ENCODE measurements at places on chromosomes 2 and 18.

GRCh38 chr2:87403893-87404175, 344.1 kb upstream of the PLGLB2 start:
- DNase-seq, result no peak

GRCh38 chr2:70458661-70459060, 95.0 kb downstream of the TGFA start:
- no peak for DNase-seq

DNA sequence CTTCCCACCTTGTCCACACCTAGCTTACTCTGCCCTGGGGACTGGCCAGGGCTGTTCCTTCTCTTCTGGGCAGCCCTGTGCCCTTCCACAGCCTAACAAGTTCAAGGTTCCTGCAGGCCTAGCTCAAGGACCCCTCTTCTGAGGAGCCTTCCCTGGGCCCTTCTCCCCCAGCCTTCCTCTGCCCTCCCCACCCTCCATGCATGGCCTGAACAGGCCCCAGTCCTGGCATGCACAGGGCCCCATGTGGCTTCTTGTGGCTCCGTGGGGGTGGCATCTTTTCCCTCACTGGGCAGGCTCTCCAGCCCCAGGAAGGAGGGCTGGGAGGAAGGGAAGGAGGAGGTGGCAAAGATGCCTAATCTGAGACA, 162.9 kb downstream of the CELF4 start:
- DNase-seq, result no peak

DNA sequence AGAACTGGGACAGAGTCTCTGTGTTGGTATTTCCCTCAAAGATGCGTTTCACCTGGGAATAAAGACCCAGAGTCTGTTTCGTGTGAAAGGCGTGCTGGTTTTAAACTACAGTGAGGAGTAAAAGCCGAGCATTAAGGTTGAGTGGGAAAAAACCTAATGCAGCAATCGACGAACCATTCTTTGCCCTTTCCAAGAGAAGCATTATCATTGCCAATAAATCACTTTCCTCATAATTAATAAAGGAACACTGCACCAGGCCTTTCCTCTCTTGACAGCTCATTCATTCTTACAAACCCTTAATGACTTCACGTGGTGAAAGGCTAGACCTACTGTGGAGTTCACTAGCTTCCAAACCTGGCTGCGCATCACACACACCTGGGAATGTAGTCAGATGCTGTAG, 896 bp upstream of the SLC8A1 start:
- no peak for DNase-seq

- no peak for DNase-seq
These were observed 16.0 kb upstream of the TTR start for GRCh38 chr18:31575515-31576257.

DNA sequence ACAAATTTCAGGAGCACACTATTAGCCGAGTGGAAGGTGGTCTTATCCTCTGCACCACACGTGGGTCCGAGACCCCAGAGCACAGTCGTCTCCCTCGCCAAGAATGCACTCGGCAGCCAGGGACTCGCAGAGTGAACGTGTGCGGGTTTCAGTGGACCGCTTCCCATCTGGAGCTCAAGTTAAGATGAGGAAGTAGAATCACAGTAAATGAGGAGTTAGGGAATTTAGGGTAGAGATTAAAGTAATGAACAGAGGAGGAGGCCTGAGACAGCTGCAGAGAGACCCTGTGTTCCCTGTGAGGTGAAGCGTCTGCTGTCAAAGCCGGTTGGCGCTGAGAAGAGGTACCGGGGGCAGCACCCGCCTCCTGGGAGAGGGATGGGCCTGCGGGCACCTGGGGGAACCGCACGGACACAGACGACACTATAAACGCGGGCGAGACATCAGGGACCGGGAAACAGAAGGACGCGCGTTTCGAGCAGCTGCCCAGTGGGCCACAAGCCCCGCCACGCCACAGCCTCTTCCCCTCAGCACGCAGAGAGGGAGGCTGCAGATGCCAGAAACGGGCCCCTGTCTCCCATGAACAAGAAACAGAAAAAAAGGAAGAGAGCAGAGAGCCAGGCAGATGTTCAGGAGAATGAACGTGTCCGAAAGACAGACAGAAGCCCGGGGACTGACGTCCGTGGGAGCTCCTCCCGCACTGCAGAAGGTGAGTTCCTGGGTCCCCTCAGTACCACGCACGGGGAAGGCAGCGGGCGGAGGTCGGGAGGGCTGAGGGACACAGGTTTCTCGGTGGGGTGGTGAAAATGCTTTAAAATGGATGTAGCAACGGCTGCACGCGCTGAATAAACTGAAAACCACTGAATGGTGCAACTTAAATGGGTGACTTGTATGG, 5.4 kb upstream of the KCNG2 start:
- DNase-seq, result no peak

- DNase-seq, result no peak
These were observed 864.6 kb upstream of the FSHR start for GRCh38 chr2:50018921-50019320.

DNA sequence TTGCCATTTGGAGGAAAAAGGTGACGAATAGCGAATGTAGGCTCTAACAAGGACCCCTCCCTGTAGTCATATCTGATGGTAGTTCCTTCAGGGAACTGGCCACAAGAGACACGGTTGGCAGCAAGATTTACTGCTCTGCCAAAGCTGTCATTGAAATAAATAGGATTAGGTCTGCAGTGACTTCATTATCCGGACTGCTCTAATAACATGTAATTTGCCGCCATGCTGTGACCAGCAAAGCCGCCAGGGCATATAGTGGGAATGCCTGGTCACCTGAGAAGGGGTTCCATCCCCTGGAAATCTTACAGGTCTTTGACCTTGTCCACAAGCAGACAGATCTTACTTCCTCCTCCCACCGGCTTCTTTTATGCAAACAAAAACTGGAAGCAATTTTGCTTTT, 59.4 kb upstream of the LAPTM4A start:
- DNase-seq, result no peak

DNA sequence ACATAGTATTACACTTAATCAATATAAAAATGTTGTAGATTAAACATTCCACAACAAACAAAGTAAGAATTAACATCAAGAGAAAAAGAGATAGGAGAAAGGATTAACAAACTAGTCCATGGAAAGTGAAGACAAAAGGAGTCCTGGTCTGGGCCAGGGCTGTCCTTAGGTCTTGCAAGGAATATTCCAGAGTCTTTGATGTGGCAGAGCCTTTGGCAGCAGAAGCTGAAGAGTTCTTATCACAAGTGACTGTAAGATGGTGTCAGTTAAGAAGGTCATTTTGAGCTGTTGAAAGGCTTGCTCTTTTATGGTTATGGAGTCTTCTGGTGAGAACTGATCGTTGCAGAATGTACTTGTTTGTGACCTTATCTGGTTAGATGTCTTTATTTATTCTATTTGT, 127.7 kb upstream of the LRRTM4 start:
- no peak for DNase-seq

GRCh38 chr2:133682347-133682746, 114.1 kb upstream of the NCKAP5 start:
- no peak for DNase-seq

GRCh38 chr2:19073522-19073921, 284.9 kb downstream of the OSR1 start:
- DNase-seq, result peak; percentile 19

- DNase-seq, result no peak
These were observed 670.0 kb upstream of the PKDCC start for GRCh38 chr2:41377837-41378236.

DNA sequence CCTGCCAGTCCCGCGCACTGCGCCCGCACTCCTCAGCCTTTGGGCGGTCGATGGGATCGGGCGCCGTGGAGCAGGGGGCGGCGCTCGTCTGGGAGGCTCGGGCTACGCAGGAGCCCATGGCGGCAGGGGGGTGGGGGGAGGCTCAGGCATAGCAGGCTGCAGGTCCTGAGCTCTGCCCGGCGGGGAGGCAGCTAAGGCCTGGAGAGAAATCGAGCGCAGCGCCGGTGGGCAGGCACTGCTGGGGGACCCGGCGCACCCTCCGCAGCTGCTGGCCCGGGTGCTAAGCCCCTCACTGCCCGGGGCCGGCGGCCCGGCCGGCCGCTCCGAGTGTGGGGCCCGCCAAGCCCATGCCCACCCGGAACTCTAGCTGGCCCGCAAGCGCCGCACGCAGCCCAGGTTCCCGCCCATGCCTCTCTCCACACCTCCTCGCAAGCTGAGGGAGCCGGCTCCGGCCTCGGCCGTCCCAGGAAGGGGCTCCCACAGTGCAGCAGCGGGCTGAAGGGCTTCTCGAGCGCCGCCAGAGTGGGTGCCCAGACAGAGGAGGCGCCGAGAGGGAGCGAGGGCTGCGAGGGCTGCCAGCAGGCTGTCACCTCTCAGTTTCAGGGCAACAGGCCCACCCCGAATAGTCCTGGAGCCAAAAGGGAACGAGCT, 74.1 kb downstream of the PSMG2 start:
- no peak for DNase-seq

DNA sequence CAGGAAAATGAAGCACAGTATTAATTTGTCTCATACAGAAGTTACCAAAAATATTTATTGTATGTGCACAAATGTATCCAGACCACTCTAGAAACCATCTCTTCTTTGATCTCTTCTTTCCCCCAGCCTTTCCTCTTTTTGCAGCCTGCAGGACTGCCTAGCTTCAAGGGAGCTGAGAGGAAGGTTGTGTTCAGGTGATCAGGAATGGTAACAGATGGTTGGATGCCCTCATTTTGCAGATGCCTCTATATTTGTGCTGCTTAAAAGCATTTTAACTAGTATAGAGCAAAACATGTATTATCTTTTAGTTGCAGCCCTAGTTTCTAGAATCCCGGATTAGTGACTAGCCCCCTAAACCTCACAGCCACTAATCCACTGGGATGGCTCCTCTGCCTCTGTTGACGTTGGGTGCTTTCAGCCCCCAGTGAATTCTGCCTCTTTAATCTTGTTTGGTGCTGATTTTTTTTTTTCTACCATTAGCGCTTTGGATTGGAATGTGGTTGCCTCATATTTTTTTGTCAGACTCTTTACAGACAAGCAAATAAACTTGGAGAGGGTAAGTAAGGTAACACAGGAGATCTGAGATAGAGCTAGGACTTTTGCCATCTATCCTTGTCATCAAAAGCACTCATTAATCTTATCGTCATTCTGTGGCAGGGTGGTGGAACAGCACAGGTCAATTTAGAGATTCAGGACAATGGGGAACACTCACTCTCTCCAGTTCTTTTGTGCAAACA, 103.8 kb upstream of the NDUFV2 start:
- peak; percentile 36 for DNase-seq

DNA sequence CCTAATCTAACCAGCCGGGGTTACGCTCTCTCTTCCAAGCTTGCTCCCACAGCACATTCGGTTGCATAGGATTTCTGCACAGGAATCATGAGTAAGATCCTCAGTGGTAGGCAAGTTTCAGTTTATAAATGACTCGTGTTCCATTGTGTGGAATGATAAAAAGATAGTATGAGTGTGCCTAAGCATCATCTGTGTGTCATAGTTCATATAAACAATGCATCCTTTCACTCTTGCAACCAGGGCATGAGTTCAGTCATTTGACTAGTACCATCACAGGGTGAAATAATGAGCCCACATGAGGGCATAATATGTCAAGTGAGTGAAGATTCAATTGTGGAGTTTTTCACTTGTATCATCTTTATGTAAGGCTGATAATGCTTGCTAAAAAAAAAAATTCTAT, 417.1 kb upstream of the CDH2 start:
- no peak for DNase-seq

DNA sequence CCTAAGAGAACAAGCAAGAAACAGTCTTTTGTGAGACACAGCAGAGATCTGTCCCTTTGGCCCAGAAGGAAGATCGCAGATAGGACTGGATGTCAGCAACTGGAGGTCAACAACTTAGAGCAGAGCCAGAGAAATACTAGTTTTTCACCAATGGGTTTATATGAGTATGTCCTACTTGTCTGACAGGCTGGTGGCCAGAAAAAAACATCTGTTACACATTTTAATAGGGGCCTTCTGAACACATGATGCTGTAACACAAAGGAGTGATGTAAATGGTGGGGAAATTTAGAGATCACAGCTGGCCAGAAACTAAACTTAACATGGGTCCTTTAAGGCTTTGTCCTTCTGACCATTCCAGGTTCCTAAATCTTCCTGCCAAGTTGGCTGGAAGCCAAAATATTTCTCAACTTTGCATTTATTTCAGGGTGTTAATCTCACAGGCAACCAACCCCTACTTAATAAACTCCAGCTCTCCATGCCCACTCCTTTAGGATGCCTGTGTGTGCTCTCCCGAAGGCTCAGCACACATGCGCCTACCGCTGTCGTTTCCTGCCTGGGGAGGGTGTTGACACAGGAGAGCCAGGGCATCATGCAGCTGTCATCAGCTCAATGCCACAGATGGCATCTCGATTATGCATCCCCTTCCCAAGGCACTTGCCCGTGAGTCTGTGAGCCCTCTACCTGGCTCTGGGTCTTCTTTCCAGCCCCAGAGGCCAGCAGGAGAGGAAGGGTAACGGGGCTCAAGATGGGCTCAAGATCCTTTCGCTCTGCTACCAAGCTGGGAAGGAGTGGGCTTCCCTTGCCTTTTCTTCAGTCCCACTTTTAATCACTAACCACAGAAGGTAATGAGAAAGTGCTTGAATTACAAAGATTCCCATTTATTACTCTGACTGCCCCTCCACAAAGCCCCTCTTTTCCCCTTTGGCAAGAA, 252.5 kb downstream of the ETAA1 start:
- peak; percentile 48 for DNase-seq

DNA sequence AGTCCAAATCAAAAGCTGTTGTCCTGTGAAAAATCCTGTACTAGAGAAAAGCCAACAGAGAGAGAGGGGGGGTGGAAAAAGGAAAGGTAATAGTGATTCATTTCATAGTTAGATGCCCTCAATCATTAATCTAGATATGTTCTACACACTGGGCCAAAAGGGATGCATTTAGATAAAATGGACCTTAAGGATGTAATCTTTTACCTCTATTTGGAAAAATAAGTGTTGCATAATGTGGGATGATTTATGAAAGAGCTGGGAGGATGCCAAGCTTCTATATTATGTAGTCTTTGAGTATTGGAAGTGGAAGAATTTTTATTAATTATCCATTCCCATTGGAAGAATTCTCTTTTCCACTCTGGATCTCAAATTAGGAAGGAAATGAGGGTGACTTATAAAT, 480.5 kb upstream of the ZEB2 start:
- no peak for DNase-seq

DNA sequence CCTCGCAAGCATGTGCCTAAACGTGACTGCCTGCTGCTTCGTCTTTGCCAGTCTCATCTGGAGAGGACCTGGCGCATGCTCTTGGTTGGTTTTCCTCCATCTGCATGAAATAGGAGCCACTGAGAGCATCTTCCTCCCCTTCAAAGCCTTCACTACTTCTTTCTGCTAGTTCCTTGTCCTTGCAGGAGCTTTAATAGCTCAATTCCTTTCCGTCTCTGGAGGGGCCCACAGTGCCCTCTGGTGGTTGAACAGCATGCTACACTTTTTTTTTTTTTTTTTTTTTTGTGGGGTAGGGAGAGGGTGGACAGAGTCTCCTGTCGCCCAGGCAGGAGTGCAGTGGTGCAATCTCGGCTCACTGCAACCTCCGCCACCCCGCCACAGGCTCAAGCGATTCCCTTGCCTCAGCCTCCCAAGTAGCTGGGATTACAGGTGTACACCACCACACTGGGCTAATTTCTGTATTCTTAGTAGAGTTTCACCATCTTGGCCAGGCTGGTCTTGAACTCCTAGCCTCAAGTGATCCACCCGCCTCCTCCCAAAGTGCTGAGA, 59.6 kb downstream of the SP110 start:
- DNase-seq, result peak; percentile 78

- DNase-seq, result peak; percentile 52
These were observed 14.4 kb upstream of the SP140L start for GRCh38 chr2:230312638-230313037.

- DNase-seq, result peak; percentile 44
These were observed 70.9 kb downstream of the AAK1 start for GRCh38 chr2:69572641-69573040.

- no peak for DNase-seq
These were observed 97.0 kb upstream of the SMAD2 start for GRCh38 chr18:48027401-48027963.

- DNase-seq, result no peak
These were observed 735.4 kb upstream of the FANCL start for GRCh38 chr2:58976375-58977071.

Measured in AG08395 (cell line).